ENCODE measurements at places on chromosomes 3 and 15.

DNA sequence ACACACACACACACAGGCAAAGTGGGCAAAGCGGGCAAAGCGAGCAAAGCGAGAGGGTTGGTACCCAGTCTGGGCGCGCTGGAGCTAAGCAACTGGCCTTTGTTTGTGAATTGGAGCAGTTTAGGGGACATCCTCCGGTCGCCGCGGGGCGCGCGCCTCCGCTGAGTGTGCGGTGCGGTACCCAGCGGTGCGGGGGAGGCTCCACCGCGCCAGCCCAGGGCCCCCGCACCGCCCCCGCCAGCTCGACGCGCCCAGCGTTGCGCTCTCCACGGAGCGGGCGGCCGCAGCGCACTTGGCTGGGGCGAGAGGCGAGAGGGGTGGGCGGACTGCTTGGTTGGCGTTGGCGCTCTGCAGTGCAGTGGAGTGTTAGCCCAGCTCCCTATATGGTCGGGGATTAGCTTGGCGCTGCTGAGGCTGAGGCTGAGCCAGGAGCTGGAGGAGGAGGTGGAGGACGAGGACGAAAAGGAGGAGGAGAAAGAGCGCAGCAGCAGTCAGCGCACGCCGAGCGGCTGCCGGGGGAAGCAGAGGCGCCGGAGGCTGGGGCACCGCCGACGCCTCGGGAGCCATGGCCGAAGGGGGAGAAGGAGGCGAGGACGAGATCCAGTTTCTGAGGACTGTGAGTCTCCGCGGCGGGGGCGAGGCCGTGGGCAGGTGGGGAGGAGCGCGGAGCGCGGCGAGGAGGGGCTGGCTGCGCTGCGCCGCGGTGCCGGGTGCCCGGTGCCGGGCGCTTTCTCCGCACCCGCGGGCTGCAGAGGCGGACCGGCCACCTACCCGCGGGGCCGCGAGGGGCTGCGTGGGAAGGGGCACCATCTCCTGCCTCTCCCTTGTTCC, at the start of gene RYR3:
TSS of gene RYR3 (plus strand) at position 487 of the 831 bp plus-strand sequence. CDS start at position 566, 79 bp downstream.
- no peaks in the 10 kb centered on the region for H3K27me3 ChIP-seq
- H3K27ac ChIP-seq, result peak within 1 kb of the TSS; percentile 63
- no peaks in the 10 kb centered on the region for H3K36me3 ChIP-seq
- peak within 1 kb of the TSS; percentile 48 for H3K4me3 ChIP-seq
- H3K4me1 ChIP-seq, result no peaks in the 10 kb centered on the region
- DNase-seq, result no peak

- H3K27me3 ChIP-seq, result no peaks in the 10 kb centered on the region
- H3K4me3 ChIP-seq, result no peak overlapping the region
- H3K27ac ChIP-seq, result no peak overlapping the region
- no peaks in the 10 kb centered on the region for H3K36me3 ChIP-seq
- H3K4me1 ChIP-seq, result peaks cover 4% of the 10 kb centered on the region
- DNase-seq, result no peak
Observed at GRCh38 chr15:69138963-69139362, 21.5 kb upstream of the GLCE start.

DNA sequence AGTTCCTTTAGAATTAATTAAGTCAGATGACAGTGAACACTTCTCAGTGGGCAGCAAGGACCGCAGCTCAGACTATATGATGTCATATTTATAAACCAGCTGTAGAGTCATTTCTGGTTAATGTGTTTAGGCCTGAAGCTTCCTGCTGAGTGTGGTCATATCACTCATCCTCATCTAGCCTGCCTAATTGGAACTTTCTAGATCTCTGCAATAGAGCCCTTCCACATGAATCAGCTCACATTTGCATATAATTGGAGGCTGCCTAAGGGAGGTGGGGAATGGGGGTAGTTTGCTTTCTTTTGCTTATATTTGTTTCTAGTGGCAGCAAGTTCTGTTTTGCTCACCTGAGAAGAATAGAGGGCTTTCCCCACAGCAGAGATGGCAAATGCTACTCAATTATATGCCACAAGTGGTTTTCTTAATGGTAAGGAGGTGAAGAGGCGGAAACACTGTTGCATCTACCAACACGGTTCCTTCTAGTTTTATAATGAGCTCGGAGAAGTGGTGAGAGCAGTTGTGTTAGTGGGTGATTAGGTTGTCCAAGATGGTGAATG, 148.1 kb downstream of the KLHL25 start:
- H3K27me3 ChIP-seq, result no peaks in the 10 kb centered on the region
- H3K27ac ChIP-seq, result no peak overlapping the region
- H3K36me3 ChIP-seq, result no peaks in the 10 kb centered on the region
- H3K4me1 ChIP-seq, result no peaks in the 10 kb centered on the region

DNA sequence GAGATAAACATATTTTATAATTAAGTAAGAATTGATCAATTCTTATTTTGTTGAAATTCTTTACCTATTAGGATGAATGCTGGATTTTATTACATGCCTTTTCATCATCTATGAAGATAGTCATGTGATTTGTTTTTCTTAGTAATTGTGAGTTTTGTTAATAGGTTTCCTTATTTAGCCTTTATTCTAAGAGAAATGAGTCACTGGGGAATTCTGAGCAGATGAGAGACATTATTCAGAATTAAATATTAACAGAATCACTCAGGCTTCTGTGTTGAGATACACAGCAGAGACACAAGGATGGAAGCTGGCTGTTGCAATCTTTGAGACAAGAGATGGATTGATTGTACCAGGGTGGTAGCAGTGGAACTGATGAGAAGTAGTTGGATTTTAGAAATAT, 7.4 kb upstream of the ANO10 start:
- no peaks in the 10 kb centered on the region for H3K27me3 ChIP-seq
- no peaks in the 10 kb centered on the region for H3K36me3 ChIP-seq
- DNase-seq, result no peak
- H3K4me3 ChIP-seq, result no peak overlapping the region
- H3K27ac ChIP-seq, result no peak overlapping the region
- H3K4me1 ChIP-seq, result no peaks in the 10 kb centered on the region

- no peak within 1 kb of the TSS for H3K4me3 ChIP-seq
- no peak for DNase-seq
- H3K4me1 ChIP-seq, result no peaks in the 10 kb centered on the region
- H3K36me3 ChIP-seq, result no peaks in the 10 kb centered on the region
Observed at GRCh38 chr3:114178770-114179368, at the start of gene DRD3. TSS of gene DRD3 (minus strand) at chr3:114179052. CDS start at chr3:114171992, 7,060 bp downstream.

GRCh38 chr3:71064956-71065763, 518.4 kb downstream of the FOXP1 start:
- H3K27me3 ChIP-seq, result no peaks in the 10 kb centered on the region
- no peak for DNase-seq
- no peaks in the 10 kb centered on the region for H3K36me3 ChIP-seq
- peak overlapping the region; percentile 94 for H3K27ac ChIP-seq
- peaks cover 34% of the 10 kb centered on the region for H3K4me1 ChIP-seq

- no peak for DNase-seq
- H3K36me3 ChIP-seq, result peaks cover 69% of the 10 kb centered on the region
- H3K27ac ChIP-seq, result no peak overlapping the region
- no peaks in the 10 kb centered on the region for H3K27me3 ChIP-seq
- H3K4me1 ChIP-seq, result no peaks in the 10 kb centered on the region
Observed at GRCh38 chr3:158668506-158668905, 3.9 kb downstream of the LXN start.

GRCh38 chr15:44566155-44566540, 29.2 kb downstream of the EIF3J start:
- no peaks in the 10 kb centered on the region for H3K27me3 ChIP-seq
- H3K4me3 ChIP-seq, result no peak overlapping the region
- DNase-seq, result no peak
- peaks cover 45% of the 10 kb centered on the region for H3K36me3 ChIP-seq

GRCh38 chr3:111979434-111980038, 710 bp downstream of the ABHD10 start:
- no peaks in the 10 kb centered on the region for H3K27me3 ChIP-seq
- H3K27ac ChIP-seq, result peak overlapping the region; percentile 81
- H3K36me3 ChIP-seq, result no peaks in the 10 kb centered on the region
- H3K4me1 ChIP-seq, result no peaks in the 10 kb centered on the region
- DNase-seq, result no peak

DNA sequence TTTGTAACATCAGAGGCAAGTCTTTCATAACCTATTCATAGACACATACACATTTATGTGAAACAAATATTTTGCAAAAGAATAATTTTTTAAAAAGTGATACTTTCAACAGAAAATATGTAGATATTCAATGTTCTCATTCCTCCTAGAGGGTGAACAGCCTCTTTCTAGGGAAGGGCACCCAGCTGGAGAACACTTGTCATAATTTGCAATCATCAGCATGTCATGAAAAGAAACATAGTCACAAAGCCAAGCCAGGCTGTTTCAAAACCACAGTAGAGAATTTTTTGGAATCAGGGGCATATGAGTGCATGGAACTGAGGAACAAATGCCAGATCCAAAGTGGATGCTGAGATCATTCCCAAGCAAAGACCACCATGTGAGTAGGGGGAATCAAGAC, 406.9 kb upstream of the ADAMTS9 start:
- no peaks in the 10 kb centered on the region for H3K4me1 ChIP-seq
- H3K27ac ChIP-seq, result no peak overlapping the region
- no peaks in the 10 kb centered on the region for H3K36me3 ChIP-seq
- DNase-seq, result no peak
- no peaks in the 10 kb centered on the region for H3K27me3 ChIP-seq

DNA sequence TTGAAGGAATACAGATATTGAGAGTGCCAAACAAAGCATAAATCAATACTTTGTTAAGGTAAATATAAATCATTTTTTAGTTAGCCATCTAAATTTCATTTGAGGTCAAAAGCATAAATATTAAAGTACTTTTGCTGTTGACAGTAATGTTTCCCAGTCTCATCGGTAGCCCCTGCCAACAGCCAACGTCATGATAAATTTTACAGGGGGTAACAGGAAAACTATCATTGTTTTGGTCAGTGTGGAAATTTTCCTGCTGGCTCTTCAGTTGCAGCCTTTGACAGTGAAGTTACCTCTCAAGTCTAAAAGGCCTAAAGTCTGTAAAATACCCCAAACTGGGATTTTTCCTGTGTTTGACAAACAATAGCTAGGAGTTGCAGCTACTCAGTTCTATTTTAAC, 37.3 kb upstream of the TTC14 start:
- H3K4me1 ChIP-seq, result no peaks in the 10 kb centered on the region
- H3K27ac ChIP-seq, result no peak overlapping the region
- no peak for DNase-seq
- no peak overlapping the region for H3K4me3 ChIP-seq

GRCh38 chr3:185936814-185937688, 763 bp downstream of the TRA2B start:
- H3K4me3 ChIP-seq, result peak overlapping the region; percentile 100
- H3K36me3 ChIP-seq, result no peaks in the 10 kb centered on the region
- no peaks in the 10 kb centered on the region for H3K27me3 ChIP-seq
- DNase-seq, result peak; percentile 39
- peaks cover 13% of the 10 kb centered on the region for H3K4me1 ChIP-seq

All from esophagus squamous epithelium (tissue), 5 donors.